Tongue (tissue), 3 donors: ENCODE measurements at places on chromosomes 5 and 9.

GRCh38 chr5:67934976-67935375, 280.6 kb upstream of the PIK3R1 start:
- no peak for DNase-seq

DNA sequence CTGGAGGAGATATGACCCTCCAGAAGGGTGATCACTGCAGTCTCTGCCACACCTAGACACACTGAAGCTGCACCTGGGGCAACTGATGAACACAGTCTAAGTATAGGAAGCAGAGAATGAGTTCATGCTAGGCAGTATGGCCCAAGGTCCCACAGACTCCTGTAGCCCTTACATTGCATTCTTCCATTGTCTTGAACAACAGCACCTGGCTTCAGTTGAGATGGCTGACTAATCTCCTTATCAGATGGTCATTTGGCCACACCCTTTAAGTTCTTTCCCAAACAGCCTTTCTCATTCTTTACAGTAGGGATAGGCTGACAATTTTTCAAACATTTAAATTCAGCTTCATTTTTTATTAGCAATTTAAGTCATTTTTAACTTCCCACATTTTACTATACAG, 23.1 kb downstream of the CENPK start:
- DNase-seq: no peak

- DNase-seq: peak; percentile 58
Measured at GRCh38 chr9:128892221-128892921, 10.4 kb downstream of the LRRC8A start.

- DNase-seq: no peak
Measured at GRCh38 chr5:170769898-170770416, 13.6 kb upstream of the GABRP start.

DNA sequence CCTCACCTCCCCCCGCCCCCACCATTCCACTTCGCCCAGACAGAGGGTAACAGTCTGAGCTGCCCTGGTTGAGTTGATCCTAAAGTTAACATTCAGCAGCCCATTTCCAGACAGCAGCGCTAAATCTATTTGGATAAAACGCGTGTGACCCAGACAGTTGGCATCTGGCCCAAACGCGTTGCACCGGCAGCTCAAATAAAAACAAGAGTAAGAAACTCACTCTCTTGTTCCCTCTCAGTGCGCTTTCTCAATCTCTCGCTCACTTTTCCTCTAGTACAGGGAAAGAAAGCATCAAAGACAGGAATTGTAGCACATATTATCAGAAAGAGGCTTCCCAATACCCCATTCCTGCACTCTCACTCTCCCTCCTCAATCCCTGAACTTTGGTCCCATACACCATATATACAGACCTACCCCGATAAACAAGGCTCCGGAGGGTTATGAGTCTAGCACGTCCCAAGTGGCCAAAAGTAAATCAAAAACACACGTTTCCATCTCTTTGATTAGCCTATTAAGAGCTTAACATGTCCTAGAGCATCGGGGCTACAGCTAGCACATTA, 1.3 kb downstream of the ADAMTS6 start:
- peak; percentile 89 for DNase-seq

- DNase-seq: no peak
Measured at GRCh38 chr5:160451281-160451680, 29.6 kb downstream of the PTTG1 start.

GRCh38 chr5:156893517-156893916, 43.4 kb downstream of the PPP1R2B start:
- DNase-seq: no peak

GRCh38 chr5:122844136-122844909, 1.1 kb upstream of the SNX24 start:
- no peak for DNase-seq

DNA sequence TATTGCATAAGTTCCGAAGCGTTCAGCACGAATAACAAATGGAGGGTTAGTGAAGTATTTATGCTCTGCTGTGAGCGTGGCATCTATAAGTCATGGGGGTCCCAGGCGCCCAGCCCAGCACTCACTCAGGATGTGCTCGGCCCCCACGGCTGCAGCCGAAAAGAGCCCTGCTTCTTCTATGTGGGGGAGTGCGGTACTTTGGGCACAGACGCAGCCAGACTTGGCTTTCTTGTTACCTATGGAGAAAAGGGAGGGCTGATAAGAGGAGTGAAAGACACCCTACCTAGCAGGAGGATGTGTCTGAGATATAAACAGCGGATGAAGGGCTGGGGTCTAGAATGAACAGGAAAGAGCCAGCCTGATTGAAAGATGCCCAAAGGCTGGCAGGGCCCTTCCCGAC, 51.4 kb downstream of the MRPL36 start:
- DNase-seq: no peak

DNA sequence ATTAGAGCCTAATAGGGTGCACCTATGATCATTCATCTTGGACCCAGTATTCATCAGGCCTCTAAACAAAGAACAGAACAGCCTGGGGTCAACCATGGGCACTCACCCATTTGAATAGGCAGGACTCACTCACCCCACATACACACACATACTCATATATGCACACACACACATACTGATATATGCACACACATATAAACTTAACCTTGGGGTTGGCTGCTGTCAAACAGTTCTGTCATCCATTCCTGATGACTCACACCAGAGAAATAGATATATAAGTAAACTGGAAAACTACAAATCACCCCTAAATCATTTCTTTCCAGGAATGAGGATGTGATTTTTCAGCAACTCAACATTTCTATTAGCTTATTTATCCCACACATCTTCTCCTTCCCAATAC, 51.3 kb downstream of the ARL15 start:
- DNase-seq: no peak

- DNase-seq: peak; percentile 42
Measured at GRCh38 chr5:60387051-60387440, 312.9 kb downstream of the DEPDC1B start.

DNA sequence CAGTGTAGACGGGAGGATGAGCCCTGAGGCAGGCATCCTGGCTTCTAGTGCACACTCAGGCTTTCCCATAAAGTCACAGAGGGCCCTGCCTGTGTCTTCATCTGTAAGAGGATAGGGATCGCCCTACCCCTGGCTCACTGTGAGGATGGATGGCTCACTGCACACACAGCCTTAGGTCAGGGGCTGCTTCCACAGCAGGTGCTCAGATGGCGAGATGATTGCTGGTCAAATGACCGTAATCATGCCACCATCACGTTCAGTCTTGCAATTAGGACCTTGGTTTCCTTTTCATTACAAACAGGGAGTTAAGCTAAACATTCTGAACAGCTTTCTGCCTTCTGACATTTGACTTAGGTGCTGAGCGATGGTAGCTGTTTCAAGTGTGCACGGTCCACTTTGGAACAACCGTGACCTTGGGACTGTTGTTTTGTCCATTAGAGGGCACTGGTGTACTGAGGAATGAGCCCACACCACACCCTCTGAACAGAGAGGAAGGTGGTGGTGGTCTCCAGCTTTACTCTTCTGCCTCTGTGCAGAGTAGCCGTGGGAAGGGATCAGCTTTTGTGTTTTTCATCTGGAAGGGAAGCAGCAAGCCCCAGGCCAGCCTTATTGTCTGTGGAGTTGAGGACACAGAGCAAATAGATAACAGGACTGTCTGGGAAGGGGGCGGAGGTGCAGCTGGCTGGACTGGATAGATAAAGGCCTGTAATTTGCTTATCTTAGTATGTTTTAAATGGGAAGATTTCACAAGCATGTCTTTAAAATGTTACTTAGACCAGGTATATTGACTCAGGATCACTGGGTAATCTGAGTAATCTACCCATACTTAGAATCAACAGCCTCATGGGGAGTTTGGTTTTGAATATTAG, 183.1 kb downstream of the TRIO start:
- peak; percentile 26 for DNase-seq

- DNase-seq: no peak
Measured at GRCh38 chr9:117121316-117121715, 293.5 kb downstream of the ASTN2 start.

- DNase-seq: no peak
Measured at GRCh38 chr5:127324756-127325155, 34.2 kb downstream of the MEGF10 start.

GRCh38 chr5:176712546-176713304, 65.4 kb downstream of the TSPAN17 start:
- DNase-seq: no peak

GRCh38 chr9:70147196-70147595, 103.5 kb downstream of the MAMDC2 start:
- DNase-seq: no peak

- peak; percentile 81 for DNase-seq
Measured at GRCh38 chr9:134403682-134404301, 77.5 kb downstream of the RXRA start.

DNA sequence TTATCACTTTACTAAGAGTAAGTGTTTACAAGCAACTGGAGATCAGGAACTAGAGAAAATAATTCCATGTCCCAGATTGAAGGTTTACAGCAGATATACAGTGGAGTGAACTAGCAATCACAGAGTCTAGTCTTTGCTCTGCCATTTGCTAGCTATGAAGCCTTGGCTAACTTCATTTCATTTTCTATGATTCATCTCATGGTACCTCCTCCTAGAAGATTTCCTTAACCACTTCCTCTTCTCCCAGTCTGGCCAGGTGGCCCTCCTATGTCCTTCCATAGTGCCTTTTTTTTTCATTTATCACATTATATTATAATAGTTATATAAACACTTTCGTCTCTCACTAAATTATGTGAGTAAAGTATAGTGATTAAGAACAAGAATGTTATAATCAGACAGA, 52.1 kb downstream of the GRIA1 start:
- DNase-seq: no peak

DNA sequence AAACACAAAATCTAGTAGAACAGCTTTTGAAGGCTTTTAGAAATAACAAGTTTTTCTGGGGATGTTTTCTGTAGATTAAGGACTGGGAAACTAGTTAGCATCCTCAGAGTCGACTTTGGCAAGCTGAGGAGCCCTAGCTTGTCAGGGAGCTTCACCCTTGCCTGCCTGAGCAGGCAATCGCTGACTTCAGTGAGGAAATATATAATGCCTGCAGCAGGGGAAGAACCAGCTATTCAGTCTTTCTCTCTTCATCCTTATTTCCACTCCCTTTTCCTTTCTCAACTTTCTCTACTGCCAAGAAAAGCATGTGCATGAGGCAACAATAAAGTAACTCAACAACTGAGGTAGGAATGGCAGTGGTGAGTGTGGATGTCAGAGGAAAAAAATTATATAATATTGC, 54.7 kb downstream of the PLK2 start:
- DNase-seq: no peak

DNA sequence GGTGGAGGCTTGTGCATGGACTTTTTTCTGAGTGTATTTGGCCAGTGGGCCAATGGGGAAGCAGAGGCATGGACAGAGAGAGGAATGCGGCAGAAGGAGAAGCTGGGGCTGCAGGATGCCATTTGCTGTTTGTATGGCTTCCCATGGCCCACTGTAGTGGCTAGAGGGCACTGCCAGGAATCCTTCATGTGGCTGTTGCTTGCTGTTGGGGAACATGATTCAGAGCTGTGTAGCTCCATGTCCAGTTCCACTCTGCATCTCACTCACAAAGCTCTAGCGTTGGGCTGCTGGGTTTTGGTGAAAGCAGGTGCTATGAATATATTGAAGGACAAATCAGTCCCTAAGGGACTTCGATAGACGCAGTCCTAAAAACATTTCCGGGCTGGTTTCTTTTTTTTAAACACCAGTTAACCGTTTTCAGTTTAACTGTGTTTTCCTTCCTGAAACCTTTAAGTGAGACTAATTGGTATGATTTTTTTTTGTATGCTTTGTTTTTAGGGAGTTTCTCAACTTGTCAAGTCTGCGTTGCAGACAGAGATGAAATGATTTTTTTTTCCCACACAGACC, 51.3 kb downstream of the SLC22A5 start:
- DNase-seq: no peak

- DNase-seq: no peak
Measured at GRCh38 chr9:109792951-109793546, 13.1 kb downstream of the PALM2AKAP2 start.

- DNase-seq: no peak
Measured at GRCh38 chr9:95017661-95018060, 291.2 kb downstream of the AOPEP start.

GRCh38 chr9:27784847-27785713, 211.8 kb upstream of the C9orf72 start:
- DNase-seq: no peak

- DNase-seq: peak; percentile 12
Measured at GRCh38 chr9:123929177-123929869, 603 bp downstream of the DENND1A start.

DNA sequence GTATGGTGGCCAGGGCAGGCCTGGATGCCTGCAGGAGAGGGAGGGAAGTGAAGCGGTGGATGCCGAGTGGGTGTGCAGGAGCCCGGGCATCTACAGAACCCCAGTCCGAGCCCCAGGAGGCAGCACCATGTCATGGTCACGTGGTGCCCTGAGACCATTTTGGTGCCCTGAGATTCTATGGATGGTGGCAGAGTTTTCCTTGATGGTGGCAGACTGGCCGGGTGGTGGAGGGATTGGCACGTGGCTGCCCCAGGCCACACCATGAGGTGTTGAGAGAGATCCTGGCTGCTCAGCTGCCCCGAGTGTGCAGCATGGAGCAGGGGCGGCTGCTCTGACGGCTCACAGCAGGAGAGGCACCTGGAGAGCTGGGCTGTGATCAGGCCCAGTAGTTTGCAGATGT, 52.3 kb downstream of the SYK start:
- DNase-seq: no peak

DNA sequence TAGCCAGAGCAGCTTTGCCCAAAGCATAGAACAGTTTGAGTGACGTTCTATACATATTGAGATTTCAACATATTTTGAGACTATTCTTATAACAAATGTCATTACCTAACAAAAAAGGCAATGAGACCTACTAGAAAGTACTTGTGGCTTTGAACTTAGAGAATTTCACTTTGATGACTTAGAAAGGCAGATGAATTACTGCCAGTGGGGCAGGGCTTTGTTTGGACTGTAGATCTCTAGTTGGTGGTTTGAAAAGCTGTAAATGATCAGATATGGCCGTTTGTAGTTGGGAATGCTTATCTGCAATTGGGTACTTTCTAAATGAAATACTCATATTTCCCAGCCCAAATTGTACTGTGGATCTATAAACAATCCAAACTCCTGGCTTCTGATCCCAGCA, 28.1 kb downstream of the SOX30 start:
- no peak for DNase-seq

DNA sequence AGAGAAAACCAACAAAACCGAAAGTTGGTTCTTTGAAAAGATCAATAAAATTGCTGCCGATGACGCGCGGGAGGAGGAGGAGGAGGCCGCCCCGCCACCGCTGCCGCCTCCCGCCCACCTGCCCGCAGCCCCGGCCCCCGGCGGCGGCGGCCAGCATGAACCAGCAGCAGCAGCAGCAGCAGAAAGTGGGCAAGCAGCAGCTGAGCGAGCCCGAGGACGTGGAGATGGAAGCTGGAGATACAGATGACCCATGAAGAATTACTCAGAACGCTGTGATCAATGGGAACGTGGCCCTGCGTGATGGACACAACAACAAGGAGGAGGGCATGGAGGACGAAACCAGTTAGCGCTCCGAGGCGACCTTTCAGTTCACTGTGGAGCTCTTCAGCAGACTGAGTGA, 53.9 kb upstream of the EFNA5 start:
- no peak for DNase-seq

GRCh38 chr9:76023715-76024195, 133.3 kb downstream of the PCSK5 start:
- DNase-seq: no peak
